ENCODE measurements at places on chromosomes 13 and 19.

DNA sequence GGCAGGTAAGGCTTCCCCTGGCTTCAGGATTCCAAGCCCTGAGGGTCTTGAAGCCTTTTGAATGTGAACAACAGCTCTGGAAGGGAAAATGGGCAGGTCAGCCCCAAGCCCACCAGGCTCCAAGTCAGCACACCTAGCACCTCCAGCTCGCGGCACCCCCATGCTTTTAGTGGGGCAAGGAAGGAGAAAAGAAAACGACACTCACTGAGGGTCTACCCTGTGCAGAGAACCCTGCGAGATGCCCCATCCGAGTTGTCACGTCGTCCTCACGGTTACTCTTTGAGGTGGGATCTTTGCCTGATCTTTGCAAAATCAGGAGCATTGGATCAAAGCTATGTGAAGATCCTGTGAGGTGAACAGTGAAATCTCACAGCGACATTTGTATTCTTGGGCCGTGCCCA lies 5.7 kb upstream of the F10 start:
- DNase-seq, result no peak

GRCh38 chr13:41696163-41697003 lies 239.0 kb downstream of the RGCC start:
- no peak for DNase-seq

GRCh38 chr13:90518417-90518816 lies 829.1 kb upstream of the MIR17HG start:
- DNase-seq, result no peak

DNA sequence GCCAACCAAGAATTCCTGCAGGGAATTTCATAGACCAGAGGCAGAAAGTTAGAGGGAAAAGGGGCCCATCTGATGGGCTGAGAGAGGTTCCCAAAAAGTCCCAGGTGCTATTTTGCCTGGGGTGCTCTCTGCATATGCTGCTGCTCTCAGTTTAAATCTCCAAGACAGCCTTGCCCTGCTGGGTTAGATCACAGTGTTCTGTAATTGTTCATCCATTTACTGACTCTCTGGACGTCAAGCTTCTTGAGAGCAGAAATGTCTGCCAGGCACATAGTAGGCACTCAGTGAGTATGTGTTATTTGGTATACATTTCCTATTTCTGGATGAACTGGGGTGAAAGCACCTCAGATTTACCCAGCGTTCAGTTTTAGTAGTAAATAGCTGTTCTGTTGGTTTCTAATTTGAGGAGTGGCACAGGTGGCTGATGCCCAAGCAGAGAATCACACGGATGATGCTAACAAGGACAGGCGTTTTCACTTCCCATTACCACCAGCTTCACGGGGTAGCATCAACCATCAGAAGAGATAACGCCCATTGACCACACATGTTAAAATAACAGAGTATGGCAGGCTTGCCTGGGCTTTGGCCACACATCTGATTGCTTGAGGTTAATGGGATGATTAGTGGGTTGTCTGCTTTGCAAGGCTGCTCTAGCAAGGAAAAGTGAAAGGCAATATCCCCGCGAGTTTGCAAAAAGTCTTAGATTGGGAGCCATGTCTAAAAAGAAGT lies 161.1 kb downstream of the SLC7A1 start:
- no peak for DNase-seq

- DNase-seq, result peak; percentile 78
Observed at GRCh38 chr19:13053761-13054625, 48.7 kb downstream of the LYL1 start.

DNA sequence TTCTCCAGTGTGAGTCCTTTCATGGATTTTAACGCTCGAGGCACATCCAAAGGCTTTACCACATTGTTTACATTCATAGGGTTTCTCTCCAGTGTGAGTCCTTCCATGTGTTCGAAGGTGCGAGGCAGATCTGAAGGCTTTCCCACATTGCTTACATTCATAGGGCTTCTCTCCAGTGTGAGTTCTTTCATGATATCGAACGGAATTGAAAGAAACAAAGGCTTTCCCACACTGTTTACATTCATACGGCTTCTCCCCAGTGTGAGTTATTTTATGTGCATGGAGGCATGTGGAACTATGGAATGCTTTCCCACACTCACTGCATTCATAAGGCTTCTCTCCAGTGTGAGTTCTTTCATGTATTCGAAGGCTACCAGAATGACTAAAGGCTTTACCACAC lies 5.2 kb upstream of the ZNF20 start:
- DNase-seq, result no peak

GRCh38 chr13:20428666-20429644 lies 96.7 kb downstream of the CRYL1 start:
- DNase-seq, result no peak

DNA sequence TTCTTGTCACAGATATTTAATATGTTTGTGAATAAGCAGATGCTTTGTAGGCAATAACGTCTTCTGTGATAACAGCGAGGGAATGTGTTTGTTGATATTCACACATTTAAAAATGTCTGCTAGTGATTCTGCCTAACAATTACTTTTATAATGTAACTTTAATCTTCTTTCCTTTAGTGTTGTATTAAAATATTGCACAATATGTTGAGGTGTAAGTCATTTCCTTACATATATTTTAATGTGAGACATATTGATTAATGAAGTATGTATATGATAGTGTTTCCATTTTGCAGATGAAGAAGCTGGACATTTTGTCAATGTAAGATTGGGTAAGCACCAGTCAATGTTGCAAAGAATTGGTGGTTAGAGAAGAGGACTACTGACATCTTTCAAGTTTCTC lies 324.4 kb downstream of the SLITRK1 start:
- DNase-seq, result no peak

GRCh38 chr19:37334179-37335071 lies 36.5 kb upstream of the ZNF527 start:
- DNase-seq, result peak; percentile 96

- no peak for DNase-seq
Observed at GRCh38 chr13:75633285-75633684, 2.8 kb upstream of the LMO7 start.

- peak; percentile 69 for DNase-seq
Observed at GRCh38 chr13:35157143-35157755, 215.2 kb downstream of the NBEA start.

DNA sequence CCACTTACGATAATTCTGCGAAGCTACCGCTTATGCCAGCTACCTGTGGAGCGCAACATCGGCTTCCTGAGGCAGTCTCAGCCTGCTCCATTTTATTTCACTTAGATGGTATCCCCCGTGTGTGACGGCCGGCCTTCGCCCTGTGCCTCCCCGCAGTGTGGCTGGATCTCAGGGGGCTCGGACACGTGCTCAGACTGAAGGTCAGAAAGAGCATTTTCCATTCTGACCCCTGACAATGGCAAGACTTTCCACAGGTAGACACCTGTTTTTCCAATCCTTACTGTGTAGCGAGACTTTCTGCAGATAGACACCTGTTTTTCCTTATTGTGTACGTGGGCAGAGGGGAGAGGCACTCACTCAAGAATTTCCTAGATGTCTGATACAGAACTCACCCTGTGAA lies 52.7 kb downstream of the ATP11A start:
- DNase-seq, result no peak

DNA sequence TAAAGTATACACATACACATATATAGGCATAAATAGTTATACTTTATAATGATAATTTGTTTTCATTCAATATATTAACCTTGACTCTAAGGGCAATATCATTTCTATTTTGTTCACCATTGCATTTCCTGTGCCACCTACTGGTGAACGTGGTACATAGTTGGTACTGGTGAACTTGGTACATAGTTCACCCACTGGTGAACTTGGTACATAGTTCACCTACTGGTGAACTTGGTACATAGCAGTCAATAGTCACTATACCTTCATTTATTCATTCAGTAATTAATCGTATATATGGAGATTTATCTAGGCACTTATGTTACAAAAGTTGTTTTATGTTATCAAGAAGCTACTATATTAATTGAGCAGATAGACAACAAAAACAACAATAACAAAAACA lies 172.6 kb upstream of the ATXN8OS start:
- no peak for DNase-seq

- no peak for DNase-seq
Observed at GRCh38 chr19:10372690-10373089, 7.7 kb downstream of the TYK2 start.

DNA sequence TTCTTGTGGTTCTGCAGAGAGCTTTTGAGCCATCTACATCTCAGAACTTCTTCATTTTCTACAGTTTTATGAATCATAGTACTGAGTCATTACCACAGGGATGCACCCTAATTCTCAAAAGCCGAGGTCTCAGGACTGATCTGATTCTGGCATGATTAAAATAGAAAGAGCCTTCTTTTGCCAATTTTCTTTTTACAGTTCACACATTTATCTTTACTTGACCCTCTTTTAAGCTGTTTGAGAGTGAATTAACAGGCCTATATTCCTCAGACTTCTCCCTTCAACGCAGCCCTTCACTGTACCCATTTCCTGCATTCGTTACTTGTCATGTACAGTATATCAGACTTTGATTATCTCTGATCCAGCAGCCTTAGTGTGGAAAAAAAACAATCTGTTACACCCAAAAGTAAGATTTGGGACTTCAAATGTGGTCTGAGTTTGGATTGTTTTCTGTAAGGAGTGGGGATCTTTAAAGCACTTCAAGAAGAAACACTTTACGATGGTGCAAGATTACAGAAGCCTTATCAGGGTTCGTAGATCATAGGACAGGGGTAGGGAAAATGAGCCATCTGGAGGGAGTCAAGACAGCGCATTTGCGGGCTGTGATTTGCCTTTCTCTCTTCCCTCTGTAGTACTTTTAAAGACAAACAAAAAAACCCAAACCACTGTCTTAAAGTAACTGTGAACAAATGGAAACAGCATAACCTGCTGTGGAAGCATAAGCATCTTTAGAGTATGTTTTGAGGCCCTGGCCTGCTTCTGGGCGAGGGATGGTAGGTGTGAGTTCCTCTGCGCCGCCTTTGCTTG lies 15.3 kb upstream of the GPR183 start:
- DNase-seq, result no peak

DNA sequence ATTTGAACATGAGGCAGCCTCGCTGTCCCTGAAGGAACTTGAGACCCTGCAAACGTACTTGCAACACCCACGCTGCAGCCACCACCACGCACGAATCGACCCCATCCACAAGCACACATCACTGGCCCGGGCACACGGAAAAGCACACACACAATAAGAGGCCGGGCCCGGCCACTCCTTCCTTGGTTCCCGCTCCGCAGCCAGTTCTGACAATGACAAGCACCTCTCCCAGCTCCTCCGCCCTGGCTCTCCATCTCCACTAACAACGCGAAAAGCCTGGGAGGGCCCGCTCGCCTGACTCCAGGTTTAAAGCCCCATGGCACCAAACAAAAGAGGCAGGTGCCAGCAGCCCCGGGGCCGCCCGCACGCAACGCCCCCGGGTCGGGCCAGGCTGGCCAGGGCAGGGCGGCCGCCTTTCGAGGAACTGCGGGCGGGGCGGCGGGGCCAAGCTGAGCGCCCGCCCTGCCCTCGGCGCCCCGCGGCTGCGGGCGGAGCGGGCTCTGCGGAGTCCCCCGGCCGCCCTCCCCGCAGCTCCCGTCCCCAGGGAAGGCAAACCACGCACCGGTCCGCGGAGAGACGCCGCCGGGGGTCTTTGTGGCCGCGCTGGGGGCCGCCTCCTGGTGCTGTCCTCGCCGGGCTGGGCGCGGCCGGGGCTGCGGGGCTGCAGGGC lies 495 bp downstream of the DCLK1 start:
- peak; percentile 46 for DNase-seq

GRCh38 chr13:75405976-75406703 lies 75.8 kb downstream of the TBC1D4 start:
- peak; percentile 19 for DNase-seq

DNA sequence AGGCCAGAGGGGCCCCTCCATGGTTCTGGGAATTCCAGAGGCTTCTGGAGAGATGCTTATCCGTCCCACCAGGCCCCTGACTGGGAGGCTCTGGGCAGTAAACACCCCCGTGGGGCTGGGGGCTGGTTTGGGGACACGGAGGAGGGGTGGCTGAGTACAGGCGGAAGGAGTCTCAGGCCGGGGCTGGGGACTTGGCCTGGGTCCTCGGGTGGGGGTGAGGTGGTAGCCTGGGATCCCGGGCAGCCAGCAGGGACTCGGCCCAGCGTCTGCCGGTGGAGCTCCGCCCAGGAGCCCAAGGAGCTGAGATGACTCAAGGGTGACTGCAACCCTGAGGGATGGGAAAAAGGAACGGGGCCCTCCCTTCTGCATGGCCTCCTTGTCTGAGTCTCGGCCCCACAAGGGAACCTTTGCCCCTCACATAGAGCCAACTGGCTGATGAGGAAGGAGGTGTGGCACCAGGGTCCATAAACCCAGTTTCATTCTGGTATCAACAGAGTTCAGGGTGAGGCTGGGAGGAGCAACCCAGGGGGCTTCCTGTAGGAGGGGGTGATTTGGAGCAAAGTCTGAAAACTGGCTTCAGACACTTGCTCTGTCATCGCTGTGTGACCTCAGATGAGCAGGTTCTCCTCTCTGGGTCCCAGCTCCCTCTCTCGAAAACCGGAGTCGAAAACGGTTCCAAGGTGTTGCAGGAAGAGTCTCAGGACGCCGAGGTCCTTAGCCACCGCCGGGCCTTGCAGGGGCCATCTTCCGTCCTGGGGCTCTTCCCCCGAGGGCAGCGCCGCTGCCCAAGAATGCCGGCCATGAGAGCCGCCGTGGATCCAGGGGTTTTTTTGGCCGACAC lies 809 bp downstream of the MISP start:
- no peak for DNase-seq

- no peak for DNase-seq
Observed at GRCh38 chr13:103287659-103288058, 221.4 kb upstream of the SLC10A2 start.

All from muscle of arm (tissue), 14 donors.